Effector memory CD4-positive, alpha-beta T cell (primary cell): ENCODE measurements at places on chromosomes 4 and X.

- no peak for DNase-seq
Measured at GRCh38 chrX:113059714-113060113, 219.1 kb upstream of the AMOT start.

DNA sequence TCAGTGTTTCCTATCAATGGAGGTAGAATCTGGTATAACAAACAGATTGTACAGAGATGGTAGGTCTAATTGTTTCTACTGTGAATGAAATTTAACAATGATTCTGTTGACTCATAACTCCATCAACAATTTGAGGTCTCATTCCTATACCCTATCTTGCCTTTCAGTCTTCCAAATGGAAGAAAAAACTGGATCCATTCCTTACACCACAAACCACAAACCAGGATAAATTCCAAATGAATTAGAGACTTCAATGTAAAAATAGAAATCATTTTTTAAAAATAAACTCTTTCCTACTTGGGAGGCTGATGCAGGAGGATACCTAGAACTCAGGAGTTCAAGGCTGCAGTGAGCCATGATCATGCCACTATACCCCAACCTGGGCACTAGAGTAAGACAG lies 114.4 kb upstream of the WDR44 start:
- no peak for DNase-seq

DNA sequence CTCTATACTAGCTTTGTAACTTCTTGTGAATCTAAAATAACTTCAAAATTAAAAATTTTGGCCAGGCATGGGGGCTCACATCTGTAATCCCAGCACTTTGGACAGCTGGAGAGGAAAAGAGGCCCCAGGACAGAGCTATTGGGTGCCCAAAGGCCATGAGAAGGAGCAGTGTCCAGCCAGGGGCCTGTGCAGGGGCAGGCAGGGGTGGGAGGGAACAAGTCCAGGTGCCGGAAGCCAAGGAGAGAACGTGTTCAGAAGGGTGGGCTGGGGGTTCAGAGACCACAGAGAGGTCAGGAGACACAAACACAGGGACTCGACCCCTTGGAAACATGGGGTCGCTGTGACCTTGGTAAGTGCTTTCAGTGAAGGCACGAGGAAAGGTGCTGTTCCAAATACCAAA lies 138.9 kb downstream of the EVC2 start:
- DNase-seq: no peak

DNA sequence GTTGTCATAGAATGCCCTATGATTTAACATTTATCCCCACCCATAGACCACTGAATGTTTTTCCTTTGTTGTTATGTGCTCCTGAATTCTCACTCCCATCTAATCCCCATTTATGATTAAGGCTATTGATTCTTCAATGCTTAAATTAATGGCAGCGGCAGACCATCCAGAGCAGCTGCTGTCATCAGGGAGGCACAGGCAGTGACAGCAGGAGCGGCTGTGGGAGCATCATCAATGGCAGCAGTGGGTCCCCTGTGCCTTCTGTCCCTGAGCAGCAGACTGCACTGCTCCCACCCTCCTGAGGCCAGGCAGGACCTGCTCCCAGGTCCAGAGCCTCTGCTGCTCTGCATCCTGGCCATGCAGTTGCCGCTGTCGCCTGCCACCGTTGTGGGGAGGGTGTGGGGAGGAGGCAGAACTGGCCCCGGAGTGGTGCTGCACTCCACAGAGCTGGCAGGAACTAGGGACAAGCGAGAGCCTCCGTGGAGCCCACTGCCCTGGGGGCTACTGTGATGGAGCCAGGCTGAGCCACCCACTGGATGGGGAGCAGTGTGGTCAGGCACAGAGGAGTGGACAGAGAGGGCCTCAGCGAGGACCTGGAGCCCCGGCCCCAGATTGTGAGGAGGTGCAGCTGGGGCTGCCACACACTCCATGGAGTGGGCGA lies 29.0 kb downstream of the NAA11 start:
- no peak for DNase-seq

- DNase-seq: no peak
Measured at GRCh38 chrX:19555683-19556082, 40.4 kb upstream of the MAP3K15 start.

- DNase-seq: no peak
Measured at GRCh38 chrX:39642071-39642470, 455.7 kb downstream of the BCOR start.

DNA sequence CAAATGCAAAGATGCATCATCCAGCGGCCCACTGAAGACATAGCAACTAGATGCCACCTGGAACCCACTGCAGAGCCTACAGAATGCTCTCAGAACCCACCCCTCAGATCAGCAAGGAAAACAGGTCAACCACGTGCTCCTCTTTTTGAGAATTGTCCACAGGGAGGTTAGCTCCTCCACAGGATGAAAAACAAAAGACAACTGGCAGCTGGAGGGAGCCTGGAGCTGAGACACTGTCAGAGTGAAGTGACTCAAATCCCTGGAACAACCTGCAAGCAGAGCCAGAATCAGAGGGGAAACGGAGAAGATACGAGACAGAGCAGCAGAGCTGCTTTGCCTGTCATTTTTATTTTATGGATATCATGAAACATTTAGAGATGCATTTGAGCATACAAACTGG lies 277.6 kb downstream of the GASK1B start:
- no peak for DNase-seq

GRCh38 chr4:185122681-185123345 lies 20.3 kb upstream of the SLC25A4 start:
- no peak for DNase-seq

DNA sequence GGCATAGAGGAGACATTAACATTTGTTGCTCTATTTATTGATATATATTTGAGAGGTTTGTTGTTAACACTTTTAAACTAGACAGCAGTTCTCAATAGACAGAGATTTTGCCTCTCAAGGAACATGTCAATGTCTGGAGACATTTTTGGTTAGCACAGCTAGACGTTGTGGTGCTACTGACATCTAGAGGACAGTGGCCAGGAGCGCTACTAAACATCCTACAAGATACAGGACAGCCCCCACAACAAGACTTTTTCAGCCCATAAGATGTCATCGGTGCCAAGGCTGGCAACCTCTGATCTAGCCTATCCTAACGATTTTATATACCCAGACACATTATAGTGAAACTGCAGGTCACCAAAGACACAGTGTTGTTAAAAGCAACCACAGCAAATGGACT lies 18.4 kb upstream of the CTSO start:
- DNase-seq: no peak

- no peak for DNase-seq
Measured at GRCh38 chr4:76659103-76659490, 224.1 kb downstream of the SHROOM3 start.

GRCh38 chr4:88109123-88109881 lies 49.1 kb downstream of the ABCG2 start:
- DNase-seq: no peak

DNA sequence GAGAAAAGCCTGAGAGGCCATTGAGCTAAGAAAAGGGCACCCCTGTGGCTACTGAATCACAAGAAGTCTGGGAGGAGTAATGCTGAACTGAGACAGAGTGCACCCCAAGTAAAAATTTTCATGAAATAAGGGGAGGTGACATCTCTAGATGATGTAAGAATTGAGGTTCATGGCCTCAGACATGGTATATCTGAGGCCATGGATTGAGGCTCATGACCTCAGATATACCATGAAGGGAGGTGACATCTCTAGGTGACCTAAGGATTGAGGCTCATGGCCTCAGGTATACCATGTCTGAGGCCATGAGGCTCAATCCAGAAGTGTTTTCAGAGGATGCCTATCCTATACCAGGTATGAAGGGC lies 560.9 kb downstream of the INPP4B start:
- DNase-seq: no peak

GRCh38 chrX:115583496-115584004 lies 22.6 kb downstream of the PLS3 start:
- no peak for DNase-seq

DNA sequence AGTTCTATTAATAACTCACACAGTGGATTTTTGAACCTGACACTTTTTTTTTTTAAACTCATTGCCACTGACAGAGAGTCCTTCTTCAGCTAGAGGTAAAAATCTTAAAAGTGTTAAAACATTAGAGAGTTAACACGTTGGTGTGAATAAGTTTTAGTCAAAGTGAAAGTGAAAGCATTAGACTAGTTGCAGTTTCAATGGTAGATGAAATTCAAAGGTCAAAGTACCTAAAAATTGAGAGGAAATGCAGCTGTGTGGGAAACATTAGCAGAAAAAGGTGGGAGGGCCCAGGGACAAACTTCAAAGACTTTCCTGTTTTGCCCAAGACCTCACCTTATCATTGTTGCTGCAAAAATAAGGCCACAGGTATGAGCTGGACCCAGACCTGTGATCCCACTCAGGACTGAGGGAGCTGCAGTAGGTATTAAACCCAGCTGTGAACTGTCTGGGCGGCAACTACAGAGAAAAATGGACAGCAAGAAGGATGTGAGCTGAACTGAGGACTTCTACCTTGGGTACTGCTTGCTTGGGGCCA lies 17.6 kb upstream of the GABRA4 start:
- no peak for DNase-seq

DNA sequence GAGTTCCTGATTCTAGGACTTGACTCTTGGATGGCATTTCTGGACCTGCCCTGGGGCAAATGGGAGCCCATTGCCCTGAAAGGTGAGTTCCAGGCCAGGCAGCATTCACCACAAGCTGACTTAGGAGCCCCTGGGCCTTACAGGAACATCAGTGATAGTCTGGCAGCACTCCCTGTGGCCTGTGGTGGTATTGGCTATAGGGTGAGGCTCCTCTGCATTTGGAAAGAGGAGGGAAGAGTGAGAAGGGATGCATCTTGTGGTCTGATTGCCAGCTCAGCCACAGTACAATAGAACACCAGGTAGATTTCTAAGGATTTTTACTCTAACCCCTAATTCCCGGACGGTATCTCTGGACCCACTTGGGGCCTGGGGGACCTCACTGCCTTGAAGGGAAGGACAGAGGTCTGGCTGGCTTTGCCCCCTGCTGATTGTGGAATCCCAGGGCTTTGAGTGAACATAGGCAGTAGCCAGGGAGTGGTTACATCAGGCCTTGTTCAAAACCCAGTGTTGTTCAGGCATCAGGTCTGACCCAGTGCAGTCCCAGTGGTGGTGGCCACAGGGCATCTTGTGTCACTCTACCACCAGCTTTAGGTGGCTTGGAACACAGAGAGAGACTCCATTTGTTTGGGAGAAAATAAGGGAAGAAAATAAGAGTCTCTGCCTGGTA lies 32.9 kb downstream of the MAGED4 start:
- DNase-seq: no peak

- DNase-seq: no peak
Measured at GRCh38 chr4:66023061-66023460, 352.8 kb upstream of the EPHA5 start.

DNA sequence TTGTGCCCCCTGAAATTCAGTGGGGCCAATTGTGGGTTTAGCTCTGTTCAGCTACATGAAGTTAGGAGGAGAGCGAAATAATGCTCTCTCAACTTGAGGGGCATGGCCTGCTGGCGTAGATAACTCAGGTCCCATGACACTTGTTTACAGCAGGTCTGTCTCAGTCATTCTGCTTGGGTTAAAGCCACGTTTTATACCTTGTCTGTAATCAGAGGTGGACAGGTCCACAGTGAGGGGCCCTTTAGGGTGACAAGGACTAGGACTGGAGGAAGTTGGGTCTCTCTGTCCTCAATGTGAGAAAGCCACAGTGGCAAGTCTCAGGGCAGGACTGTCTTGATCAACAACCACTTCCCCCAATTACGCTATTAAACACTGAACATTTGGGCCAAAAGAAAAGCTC lies 49.0 kb downstream of the PDHA1 start:
- DNase-seq: no peak

DNA sequence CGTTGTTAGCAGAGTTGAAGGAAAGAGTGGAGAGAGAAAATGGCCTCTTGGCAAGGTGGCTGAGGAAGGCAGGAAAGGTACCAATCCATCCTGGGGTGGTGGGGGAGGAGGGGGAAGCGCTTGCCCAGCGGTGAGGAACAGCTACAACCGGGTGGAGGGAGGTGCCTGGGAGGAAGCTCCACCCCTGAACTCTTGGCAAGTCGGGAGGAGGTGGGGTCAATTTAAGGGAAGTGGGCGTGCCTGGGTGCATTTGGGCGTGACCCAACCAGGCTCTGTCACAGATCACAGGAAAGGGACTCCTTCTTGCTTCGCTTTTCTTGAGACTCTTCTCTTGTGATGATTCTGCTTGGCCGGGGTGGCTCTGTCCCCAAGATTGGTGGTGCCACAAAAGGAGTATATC lies 41.7 kb downstream of the BCORL1 start:
- peak; percentile 74 for DNase-seq

DNA sequence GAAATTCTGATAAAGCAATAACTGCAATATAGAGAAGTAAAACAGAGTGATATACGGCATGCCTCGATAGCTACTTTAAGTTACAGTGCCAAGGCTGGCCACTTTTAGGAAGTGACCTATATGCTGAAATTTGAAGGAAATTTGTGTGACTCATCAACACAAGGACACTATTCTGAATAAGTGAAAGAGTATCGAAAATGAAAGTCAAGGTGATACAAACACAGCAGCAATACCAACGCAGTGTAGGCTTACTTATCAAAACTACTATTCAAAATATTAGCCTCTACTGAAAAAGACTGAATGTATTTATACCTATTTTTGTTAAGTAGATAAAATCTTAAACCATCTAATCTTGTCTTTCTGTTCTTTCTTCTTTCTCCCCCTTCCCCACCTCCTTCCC lies 459.9 kb upstream of the GNPDA2 start:
- no peak for DNase-seq

DNA sequence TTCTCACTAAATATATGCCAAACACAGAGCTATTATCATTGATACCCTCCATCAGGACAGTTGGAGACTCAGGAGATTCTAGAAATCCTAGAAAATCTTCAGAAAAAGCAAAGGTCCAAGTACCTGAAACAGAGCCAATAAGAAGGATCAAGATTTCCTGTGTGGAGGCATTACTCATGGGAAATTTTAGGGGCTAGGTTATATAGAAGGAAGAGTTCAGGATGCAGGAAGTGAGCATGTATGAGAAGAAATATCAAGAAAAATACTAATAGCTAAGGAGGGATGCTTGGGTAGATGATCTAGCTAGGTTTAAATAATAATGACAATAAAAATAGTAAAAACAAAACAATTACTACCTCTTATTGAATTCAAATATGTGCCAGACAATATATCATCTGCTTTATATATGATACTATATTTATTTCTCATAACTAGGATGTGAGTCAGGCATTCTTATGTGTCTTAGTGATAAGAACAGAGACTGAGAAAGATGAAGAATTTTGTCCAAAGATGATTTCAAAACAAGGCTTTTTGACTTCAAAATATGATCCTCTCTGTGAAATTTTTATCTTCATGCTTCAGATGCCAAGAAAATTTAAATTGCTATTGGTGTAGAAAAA lies 66.4 kb upstream of the HHIP start:
- DNase-seq: no peak

- DNase-seq: no peak
Measured at GRCh38 chrX:13934731-13935130, 95.0 kb downstream of the GEMIN8 start.

DNA sequence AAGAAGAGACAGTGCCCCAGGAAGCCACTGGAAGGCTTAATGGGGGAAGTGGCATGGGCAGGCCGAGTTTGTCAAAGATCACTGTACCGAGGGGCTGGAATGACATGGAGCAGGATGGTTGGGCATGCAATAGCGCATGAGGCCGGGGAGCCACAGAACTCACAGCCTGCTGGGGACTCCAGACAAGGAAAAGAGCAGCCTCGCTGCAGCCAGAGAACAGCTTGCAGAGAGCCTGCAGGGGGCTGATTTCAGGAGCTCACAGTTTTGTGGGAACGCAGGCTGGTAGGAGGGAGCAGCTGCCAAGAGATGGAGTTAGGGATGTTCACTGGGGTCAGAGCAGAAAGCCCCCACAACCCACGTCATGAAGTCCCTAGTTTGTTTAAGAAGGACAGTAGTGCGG lies 45.4 kb downstream of the STOX2 start:
- no peak for DNase-seq

GRCh38 chr4:85778632-85779131 lies 303.7 kb downstream of the ARHGAP24 start:
- DNase-seq: no peak
